ENCODE measurements at places on chromosomes 16 and 17. TPM values are rescaled to one million over a fixed set of nuclear protein-coding genes. Genes with fewer than 3 reads are reported as not detected.

DNA sequence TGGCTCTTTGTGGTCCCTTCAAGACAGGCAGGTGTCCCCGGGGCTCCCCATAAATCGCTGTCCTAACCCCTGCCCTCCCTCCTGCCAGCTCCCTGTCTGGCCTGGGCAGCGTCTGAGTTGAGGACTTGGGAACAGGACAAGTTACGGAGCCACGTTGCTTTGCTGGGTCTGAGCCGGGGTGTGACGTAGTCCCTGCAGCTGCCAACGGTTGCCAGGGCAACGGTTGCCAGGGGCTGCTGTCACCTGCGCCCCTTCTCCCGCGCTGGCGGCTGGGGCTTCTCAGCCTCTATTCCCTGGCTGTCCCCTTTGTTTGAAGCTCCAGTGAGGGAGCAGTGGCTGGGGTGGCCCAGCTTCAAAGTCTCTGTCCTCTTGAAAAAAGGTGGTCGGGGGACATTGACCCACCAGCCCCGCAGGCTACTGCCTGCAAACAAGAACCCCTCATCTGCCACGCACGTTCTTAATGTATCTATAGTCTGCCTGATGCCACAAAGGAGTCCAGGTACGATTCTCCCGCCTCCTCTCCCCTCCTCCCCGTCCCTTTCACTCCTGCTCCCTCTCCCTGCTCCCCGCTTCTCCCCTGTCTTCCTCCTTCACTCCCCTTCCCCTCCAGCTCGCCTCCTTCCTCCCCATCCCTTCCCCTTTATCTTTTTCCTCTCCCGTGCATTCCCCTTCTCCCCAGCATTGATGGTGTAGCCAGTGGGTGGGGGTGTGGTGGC, 10.9 kb downstream of the ADGRG1 start:
- H3K27me3 ChIP-seq, result no peaks in the 10 kb centered on the region
- no peaks in the 10 kb centered on the region for H3K36me3 ChIP-seq
- no peak overlapping the region for H3K4me3 ChIP-seq
- DNase-seq, result no peak
- H3K27ac ChIP-seq, result peak overlapping the region; percentile 72
- H3K4me1 ChIP-seq, result no peaks in the 10 kb centered on the region

CES3 gene
- total RNA-seq, result 1.1 TPM

- no peak overlapping the region for H3K4me3 ChIP-seq
- peaks cover 20% of the 10 kb centered on the region for H3K27me3 ChIP-seq
- H3K4me1 ChIP-seq, result no peaks in the 10 kb centered on the region
Measured at GRCh38 chr16:2790631-2791030, 3.3 kb upstream of the PRSS33 start.

DNA sequence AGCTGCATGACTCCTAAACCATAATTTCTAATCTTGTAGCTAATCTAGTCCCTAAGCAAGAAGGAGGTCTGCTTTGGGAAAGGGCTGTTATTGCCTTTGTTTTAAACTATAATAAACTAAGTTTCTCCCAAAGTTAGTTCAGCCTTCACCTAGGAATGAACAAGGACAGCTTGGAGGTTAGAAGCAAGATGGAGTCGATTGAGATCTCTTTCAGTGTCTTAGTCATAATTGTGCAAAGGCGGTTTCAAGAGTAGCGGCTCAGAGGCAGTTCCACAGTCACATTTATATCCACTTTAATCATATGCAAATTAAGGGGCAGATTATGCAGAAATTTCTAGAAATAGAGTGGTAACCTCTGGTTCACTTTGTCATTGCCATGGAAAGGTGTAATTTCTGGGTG, 17.4 kb downstream of the DRC7 start:
- DNase-seq, result no peak
- H3K4me1 ChIP-seq, result no peaks in the 10 kb centered on the region
- H3K27ac ChIP-seq, result no peak overlapping the region

DNA sequence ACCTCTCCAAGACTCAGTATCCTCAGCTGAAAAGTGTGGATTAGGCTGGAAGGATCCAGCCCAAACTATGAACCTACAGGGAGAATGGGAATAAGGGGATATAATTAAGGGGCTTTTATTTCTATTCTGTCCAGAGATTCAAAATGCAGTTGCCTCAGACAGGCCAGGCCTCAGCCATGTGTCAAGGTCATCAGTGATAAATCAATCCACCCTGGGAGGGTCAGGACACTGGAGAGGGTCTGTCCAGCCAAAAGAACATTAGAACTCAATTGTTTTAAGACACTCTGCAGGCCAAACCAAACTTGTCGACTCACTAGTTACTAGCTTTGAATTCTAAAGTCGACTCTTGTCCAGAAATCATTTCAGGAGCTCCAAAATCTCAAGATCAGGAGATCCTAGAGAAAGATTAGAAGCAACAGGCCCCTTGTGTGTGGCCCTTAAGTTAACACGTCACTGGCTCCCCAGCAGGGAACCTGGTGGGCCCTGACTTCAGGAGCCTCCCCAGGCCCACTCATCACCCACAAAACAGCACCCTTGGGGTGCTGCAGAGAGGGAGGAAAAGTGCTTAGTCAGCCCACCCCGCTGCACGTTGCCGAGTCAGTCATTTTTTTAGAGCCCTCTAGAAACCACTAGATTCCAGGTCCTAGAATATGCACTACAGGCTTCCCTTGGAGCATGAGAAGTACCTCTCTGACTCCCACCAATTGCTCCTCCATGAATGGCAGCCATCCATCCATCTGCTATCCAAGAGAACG, 156.8 kb downstream of the XYLT1 start:
- peak overlapping the region; percentile 88 for H3K27ac ChIP-seq
- DNase-seq, result no peak
- no peaks in the 10 kb centered on the region for H3K27me3 ChIP-seq
- no peak overlapping the region for H3K4me3 ChIP-seq
- H3K4me1 ChIP-seq, result peaks cover 6% of the 10 kb centered on the region

DNA sequence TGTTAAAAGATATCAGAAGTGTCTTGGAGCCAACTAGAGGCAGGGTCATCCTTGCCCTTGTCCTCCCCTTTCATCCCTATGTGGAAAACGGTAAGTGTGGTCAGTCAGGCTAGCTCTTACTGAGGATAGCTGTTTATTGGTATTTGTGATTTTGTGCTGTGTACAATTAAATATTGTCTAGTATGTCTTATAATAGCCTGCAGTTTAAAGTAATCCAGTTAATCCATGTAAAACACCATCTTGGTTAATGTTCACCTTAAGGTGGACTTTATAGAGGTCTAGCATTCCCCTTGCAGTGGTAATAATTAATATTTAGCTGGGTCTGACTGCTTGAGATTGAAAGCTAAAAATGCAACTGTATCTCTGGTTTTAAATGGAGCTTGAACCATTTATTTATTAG, 25.6 kb downstream of the METTL9 start:
- H3K27me3 ChIP-seq, result no peaks in the 10 kb centered on the region
- H3K4me1 ChIP-seq, result peaks cover 7% of the 10 kb centered on the region

GUCY2D gene
- total RNA-seq, result not detected
